ENCODE measurements at places on chromosomes 12 and 14. TPM values are rescaled to one million over a fixed set of nuclear protein-coding genes. Genes with fewer than 3 reads are reported as not detected.

GRCh38 chr12:8969861-8970411 lies 19.4 kb upstream of the KLRG1 start:
- H3K4me1 ChIP-seq: no peaks in the 10 kb centered on the region
- H3K4me3 ChIP-seq: no peak overlapping the region
- H3K27ac ChIP-seq: no peak overlapping the region
- no peak for DNase-seq
- no peaks in the 10 kb centered on the region for H3K36me3 ChIP-seq

DNA sequence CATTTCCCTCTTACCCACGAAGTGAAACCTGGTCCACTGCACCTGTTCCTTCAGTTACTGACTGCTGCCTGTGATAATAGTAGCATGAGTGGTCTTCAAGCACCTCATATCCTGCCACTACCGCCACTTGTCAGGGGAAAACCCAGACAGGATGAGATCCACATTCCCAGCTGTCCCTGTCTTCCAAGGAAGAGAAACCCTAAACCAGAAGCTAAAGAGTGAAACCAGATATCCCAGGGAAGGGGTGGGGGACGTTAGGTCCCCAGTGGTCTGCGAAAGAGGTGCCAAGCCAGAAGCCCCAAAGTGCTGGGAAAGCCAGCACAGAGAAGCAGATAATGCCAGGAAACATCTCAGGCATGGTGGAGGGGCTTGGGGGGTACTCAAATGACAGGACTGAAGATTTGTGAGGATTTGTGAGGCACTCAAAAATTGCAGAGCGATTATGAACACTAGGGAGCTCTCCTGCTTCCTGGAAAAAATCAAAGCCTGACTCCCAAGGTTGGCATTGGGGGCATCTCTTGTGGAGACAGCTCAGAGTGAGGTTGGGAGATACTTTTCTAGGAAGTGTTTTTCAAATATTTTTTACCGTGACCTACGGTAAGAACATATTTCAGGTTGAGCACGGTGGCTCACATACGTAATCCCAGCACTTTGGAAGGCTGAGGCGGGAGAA lies 77.9 kb downstream of the TMEM30B start:
- no peak overlapping the region for H3K4me3 ChIP-seq
- H3K27ac ChIP-seq: no peak overlapping the region
- no peaks in the 10 kb centered on the region for H3K27me3 ChIP-seq
- no peaks in the 10 kb centered on the region for H3K36me3 ChIP-seq
- no peaks in the 10 kb centered on the region for H3K4me1 ChIP-seq

GRCh38 chr12:26279091-26279490 lies 83.7 kb downstream of the SSPN start:
- no peak overlapping the region for H3K4me3 ChIP-seq
- peaks cover 15% of the 10 kb centered on the region for H3K4me1 ChIP-seq
- no peaks in the 10 kb centered on the region for H3K36me3 ChIP-seq
- H3K27ac ChIP-seq: no peak overlapping the region
- no peaks in the 10 kb centered on the region for H3K27me3 ChIP-seq

GRCh38 chr14:81070511-81070910 lies 115.1 kb downstream of the TSHR start:
- H3K4me1 ChIP-seq: no peaks in the 10 kb centered on the region
- no peak overlapping the region for H3K4me3 ChIP-seq
- no peak overlapping the region for H3K27ac ChIP-seq
- no peak for DNase-seq

GRCh38 chr14:77593501-77593961 lies 22.9 kb downstream of the SPTLC2 start:
- no peaks in the 10 kb centered on the region for H3K27me3 ChIP-seq
- H3K4me3 ChIP-seq: no peak overlapping the region
- H3K4me1 ChIP-seq: peaks cover 66% of the 10 kb centered on the region
- H3K27ac ChIP-seq: peak overlapping the region; percentile 58
- DNase-seq: no peak
- no peaks in the 10 kb centered on the region for H3K36me3 ChIP-seq

- no peak overlapping the region for H3K27ac ChIP-seq
- no peaks in the 10 kb centered on the region for H3K27me3 ChIP-seq
- H3K4me3 ChIP-seq: no peak overlapping the region
- DNase-seq: no peak
- no peaks in the 10 kb centered on the region for H3K4me1 ChIP-seq
Measured at GRCh38 chr14:52856139-52856538, 64.7 kb upstream of the GNPNAT1 start.

DNA sequence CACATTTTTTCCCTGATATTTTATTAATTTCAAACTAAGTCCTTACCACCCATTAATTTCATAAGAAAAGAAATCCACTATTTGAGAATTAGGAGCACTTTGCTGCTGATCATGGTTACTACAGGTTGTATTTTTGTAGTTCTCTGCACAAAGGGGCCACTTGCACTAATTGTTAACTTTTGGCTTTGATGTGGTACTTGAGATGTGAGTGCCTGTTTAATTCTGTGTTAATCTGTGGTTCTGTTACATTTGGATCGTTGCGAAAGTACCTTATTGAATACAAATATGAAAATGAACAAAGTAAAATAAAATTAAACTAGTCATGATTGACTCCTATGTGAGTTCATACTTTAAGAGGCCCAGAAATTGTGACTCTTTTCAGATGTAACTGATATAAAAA lies 374.9 kb upstream of the RGS6 start:
- H3K36me3 ChIP-seq: no peaks in the 10 kb centered on the region
- H3K4me1 ChIP-seq: no peaks in the 10 kb centered on the region
- DNase-seq: no peak

DNA sequence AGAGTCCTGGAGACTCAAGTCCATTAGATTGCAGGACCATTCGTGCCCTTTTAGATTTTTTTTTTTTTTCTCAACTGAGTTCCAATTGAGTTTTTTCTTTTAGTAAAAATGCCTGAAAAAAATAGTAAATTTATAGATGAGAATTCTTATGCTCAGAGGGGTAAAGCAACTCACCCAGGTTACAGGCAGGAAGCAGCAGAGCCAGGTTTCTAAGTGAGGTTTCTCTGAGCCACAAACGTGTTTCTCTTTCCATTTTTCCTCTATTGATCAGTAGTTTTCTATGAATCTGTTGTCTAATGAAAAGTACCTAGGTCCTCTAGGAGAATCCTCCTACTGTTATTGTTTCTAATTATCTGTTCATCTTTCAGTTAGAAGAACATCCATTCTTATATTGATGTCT lies 66.4 kb upstream of the C12orf71 start:
- H3K4me1 ChIP-seq: peaks cover 10% of the 10 kb centered on the region
- no peaks in the 10 kb centered on the region for H3K36me3 ChIP-seq
- H3K4me3 ChIP-seq: no peak overlapping the region
- H3K27ac ChIP-seq: no peak overlapping the region
- DNase-seq: no peak

DNA sequence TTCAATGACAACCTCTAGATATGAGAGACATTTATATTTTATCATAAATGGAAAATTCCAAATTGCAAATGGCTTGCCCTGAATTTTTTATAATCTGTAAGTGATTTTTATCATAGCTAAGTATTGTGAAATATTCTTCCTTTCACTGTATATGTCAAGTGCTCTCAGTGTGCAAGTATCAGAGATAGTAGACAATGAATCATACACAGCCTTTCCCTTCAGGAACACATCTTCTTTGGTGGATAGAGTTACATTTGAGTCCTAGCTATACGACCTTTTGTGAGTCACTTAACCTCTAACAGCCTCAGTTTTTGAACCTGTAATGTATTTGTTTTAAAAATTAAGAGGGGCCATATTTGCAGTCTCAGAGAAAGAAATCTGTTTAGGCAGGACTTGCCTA lies 350.7 kb upstream of the SEL1L start:
- no peaks in the 10 kb centered on the region for H3K4me1 ChIP-seq
- H3K27me3 ChIP-seq: no peaks in the 10 kb centered on the region
- H3K36me3 ChIP-seq: no peaks in the 10 kb centered on the region
- H3K27ac ChIP-seq: no peak overlapping the region
- DNase-seq: no peak
- no peak overlapping the region for H3K4me3 ChIP-seq

DNA sequence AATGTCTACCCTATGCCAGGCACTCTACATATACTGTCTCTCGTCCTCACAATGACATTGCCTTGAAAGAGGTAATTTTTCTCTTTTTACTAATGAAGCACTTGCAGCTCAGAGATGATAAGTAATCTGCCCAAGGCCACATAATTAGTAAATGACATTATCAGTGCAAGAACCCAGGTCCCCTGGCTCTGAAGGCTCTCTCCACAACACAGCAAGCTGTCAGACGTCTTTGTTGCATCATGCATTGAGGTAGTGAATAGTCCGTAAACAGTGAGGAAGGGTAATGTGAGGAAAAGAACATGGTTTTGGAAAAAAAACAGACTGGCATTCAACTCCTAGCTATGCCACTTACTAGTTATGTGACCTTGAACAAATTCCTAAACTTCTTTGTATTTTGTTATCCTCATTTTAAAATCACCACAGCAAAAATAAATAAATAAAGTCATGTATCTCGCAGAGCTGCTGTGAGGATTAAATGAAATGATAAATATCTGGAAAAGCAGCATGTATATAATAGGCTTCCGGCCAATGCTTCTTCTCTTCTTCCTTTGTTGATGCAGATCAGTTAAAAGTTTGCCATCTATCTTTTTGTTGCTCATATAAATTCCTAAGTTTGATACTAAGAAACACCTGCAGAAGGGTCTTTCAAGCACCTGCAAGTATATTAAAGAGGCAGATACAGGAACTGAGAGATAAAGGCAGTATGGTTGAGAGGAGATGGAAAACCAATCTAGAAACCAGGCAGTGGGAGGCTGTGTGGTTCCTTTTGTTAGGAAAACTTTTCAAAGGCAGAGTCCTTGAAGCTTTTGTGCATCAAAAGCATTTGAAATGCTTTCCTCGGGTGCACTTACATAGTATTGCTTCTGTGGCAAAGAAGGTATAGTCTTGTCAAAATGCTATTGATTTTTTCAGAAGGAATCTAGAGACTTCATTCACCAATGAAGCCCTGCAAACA lies 82.8 kb downstream of the BTG1 start:
- no peak overlapping the region for H3K4me3 ChIP-seq
- H3K27me3 ChIP-seq: no peaks in the 10 kb centered on the region
- H3K36me3 ChIP-seq: no peaks in the 10 kb centered on the region

DNA sequence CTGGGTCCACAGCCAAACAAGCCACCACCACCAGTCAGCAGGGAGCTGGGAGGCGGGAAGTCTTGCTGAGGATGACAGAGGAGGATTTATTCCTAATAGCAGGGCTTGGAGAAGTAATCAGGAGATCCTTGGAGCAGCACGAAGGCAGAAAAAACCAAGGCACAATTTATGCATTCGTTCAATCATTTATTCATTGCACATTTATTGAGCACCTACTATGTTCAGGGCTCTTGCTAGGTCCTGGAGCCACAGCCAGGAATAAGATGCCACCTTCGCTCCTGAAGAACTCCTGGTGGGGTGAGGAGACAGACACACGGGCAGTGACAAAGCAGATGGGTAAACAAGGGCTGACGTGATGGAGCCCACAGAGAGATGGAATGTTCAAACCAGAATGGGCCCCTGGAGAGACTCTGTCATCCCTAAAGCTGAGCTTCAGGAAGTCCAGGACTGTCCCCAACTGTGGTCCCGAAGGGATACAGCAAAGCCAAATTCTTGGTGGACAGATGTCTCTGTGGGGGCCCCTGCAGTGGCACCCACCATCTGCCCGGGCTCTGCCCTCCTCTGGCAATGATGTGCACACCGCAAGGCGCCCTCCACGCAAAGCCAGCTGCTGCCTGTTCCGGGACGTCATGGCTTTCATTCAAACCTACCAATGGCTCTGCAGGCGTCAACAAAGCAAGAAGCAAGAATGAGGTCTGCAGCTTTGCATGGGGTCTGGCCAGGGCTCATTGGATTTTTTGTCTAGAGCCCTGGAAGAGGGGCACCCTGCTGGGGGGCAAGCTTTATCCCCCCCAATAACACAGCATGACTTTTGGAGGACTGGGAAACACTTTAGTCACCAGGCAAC lies 3.0 kb upstream of the TESC start:
- DNase-seq: no peak
- H3K4me1 ChIP-seq: peaks cover 30% of the 10 kb centered on the region
- H3K4me3 ChIP-seq: no peak overlapping the region
- H3K27me3 ChIP-seq: peaks cover 9% of the 10 kb centered on the region

DNA sequence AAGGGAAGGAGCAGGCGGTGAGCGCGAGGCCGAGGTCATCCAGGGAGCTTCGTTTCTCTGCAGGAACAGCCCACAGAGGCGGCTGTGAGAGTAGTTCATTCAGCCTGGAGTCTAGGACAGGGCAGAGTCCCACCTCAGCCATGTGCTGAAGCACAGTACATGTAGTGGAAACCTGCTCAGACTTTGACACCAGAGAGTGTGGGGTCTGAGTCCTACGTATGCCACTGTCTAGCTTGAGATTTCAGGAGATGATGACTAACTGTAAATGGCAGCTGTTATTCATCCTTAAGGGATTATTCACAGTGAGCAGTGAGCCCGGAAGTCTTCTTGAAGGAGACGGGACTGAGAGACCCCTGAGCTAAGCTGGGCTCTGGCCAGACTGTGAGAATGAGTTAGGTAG lies 938 bp upstream of the SLC6A13 start:
- no peak for DNase-seq
- no peaks in the 10 kb centered on the region for H3K36me3 ChIP-seq
- peaks cover 87% of the 10 kb centered on the region for H3K27me3 ChIP-seq
- no peak overlapping the region for H3K4me3 ChIP-seq
- no peaks in the 10 kb centered on the region for H3K4me1 ChIP-seq

DNA sequence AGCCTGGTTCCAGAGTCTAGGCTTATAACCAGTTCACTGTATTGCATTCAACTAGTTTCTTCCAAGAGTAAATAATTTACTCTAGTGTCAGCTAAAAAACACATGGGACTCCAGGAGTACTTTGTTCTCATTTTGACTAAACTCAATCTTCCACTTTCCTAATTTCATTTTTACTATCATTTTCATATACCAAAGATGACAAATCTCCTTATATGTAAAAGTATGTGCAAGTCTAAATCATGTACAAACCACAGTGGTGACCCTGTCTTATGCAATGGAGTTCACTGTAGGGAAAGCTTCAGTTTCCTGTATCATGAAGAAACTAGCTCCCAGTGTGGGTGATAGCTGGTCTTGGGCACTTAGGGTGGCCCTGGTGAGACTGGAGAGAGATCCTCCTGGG lies 151.6 kb downstream of the HELB start:
- H3K27me3 ChIP-seq: no peaks in the 10 kb centered on the region
- H3K27ac ChIP-seq: no peak overlapping the region
- H3K4me3 ChIP-seq: no peak overlapping the region
- no peak for DNase-seq
- no peaks in the 10 kb centered on the region for H3K36me3 ChIP-seq

GRCh38 chr12:64413884-64414283 lies 9.7 kb downstream of the XPOT start:
- no peak for DNase-seq
- no peak overlapping the region for H3K27ac ChIP-seq
- no peaks in the 10 kb centered on the region for H3K27me3 ChIP-seq
- peaks cover 7% of the 10 kb centered on the region for H3K4me1 ChIP-seq
- peaks cover 35% of the 10 kb centered on the region for H3K36me3 ChIP-seq
- H3K4me3 ChIP-seq: no peak overlapping the region

DNA sequence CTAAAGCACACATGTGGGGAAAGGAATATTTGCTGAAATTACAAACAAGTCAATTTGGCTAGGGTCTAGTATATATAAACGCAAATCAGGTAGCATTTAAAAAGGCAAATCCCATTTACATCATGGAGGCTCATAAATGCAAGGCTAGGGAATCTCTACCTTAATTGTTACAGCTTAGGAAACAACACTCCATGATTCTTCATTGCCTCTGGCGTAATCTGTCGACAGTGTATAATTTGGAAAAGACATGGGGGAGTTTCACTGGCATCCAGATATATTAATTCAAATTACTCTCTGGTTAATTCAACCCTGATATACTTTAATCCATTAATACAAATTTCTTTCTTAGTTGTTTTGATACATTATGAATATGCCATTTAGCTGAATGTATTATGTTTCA lies 1630.2 kb upstream of the FLRT2 start:
- H3K4me1 ChIP-seq: no peaks in the 10 kb centered on the region
- H3K27ac ChIP-seq: no peak overlapping the region
- no peaks in the 10 kb centered on the region for H3K36me3 ChIP-seq
- H3K4me3 ChIP-seq: no peak overlapping the region

The COL2A1 gene
- not detected for total RNA-seq

The FITM1 gene
- not detected for total RNA-seq

The TESPA1 gene
- total RNA-seq: 2.0 TPM

The CLEC4C gene
- total RNA-seq: not detected
